ENCODE measurements at places on chromosomes 6 and 20.

GRCh38 chr20:19048995-19049501, 163.4 kb upstream of the SLC24A3 start:
- DNase-seq = no peak

GRCh38 chr6:21348504-21349195, 244.9 kb upstream of the SOX4 start:
- DNase-seq = no peak

- DNase-seq = no peak
Observed at GRCh38 chr6:163237110-163237509, 177.4 kb upstream of the QKI start.

GRCh38 chr6:105449756-105450390, 47.0 kb upstream of the PREP start:
- DNase-seq = no peak

- no peak for DNase-seq
Observed at GRCh38 chr6:3696525-3697088, 54.9 kb downstream of the PXDC1 start.

DNA sequence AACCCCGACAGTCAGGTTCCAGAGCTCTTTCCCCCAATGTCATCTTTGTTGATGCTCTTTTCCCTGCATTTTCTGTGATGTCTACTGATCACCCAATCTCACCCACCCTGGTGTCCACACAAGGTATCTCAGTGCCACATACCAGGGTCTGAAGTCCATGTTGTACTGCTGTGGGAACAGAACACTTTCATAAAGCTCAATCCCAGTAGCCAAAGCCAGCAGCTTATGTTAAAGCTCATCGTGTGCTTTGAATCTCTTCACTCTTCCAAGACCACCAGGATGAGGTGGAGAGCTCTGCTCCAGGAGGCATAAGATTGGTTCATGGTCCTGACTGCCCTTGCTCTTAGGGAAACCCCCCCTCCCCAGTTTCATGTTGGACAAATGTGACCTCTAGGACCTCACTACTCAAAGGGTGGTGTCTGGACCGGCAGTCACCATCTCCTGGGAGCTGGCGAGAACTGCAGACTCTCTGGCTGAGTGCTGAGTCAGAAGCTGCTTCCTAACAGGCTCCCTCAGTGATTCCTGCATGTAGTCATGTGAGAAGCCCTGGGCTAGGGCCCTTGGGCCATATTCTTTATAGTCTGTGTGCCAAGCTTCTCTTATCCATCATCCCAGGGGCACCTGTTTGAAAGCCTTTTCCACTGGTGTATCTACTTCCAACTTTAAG, 13.4 kb upstream of the CPNE5 start:
- no peak for DNase-seq

DNA sequence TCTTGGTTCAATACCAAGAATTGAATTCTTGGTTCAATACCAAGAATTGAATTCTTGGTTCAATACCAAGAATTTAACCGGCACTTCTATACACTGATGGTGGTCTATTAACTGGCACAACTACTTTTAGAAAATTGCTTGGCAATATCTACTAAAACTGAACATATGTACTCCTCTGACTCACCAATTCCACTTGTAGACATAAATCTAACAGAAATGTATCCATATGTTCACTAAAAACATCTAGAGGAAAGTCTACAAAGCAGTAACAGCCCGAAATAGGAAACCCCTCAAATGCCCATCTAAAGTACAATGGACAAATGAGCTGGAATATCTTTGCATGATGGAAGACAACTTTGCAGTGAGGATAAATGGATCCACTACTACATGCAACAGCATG, 71.9 kb downstream of the KIF16B start:
- no peak for DNase-seq

Measured in SIG-M5 (cell line).